ENCODE measurements at places on chromosomes 6 and 20. TPM values are rescaled to one million over a fixed set of nuclear protein-coding genes. Genes with fewer than 3 reads are reported as not detected.

Gene PRPH2
- not detected for total RNA-seq

Gene RNGTT
- total RNA-seq = 15.4 TPM

Gene XKR7
- total RNA-seq = not detected

Gene SLC35F1
- not detected for total RNA-seq

Gene SLC22A16
- 0.29 TPM for total RNA-seq

Gene PRDM1
- 58.6 TPM for total RNA-seq

Gene BCAS1
- not detected for total RNA-seq

Gene ETV7
- not detected for total RNA-seq

Gene GGT7
- total RNA-seq = 50.6 TPM

Gene PRR18
- total RNA-seq = not detected

Gene COL20A1
- total RNA-seq = not detected

Gene MLN
- total RNA-seq = not detected

Gene PSMG4
- total RNA-seq = 45.0 TPM

Gene ANKRD6
- 3.3 TPM for total RNA-seq

Gene MUCL3
- not detected for total RNA-seq

Gene PSMB9
- total RNA-seq = 452 TPM

Gene CNBD2
- 10.6 TPM for total RNA-seq

Gene MTFR2
- 14.2 TPM for total RNA-seq

Gene PPIL1
- 34.2 TPM for total RNA-seq

Gene NMBR
- total RNA-seq = not detected

Gene SIRPB2
- total RNA-seq = 0.30 TPM

Gene LAMA4
- total RNA-seq = not detected

Gene CGA
- total RNA-seq = not detected

Gene ARFGEF3
- not detected for total RNA-seq

Gene CLPSL2
- not detected for total RNA-seq

Gene SERPINB1
- 108 TPM for total RNA-seq

Gene RALY
- total RNA-seq = 167 TPM

Gene GDAP1L1
- not detected for total RNA-seq

Gene ASIP
- total RNA-seq = not detected

Gene VSX1
- not detected for total RNA-seq
